ENCODE measurements at places on chromosomes 2 and 18.

DNA sequence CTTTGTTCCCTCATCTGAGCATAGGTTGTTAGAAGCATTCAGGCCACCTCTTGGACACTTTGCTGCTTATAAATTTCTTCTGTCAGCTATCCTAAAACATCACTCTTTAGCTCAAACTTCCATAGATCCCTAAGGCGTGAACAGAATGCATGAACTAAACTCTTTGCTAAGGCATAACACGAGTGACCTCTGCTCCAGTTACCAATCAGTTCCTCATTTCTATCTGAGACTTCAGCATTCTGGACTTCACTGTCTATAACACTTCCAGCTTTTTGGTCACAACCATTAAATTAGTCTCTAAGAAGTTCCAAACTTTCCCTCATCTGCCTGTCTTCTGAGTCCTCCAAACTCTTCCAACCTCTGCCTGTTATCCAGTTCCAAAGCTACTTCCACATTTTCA lies 8.3 kb upstream of the VWA3B start:
- DNase-seq, result no peak

DNA sequence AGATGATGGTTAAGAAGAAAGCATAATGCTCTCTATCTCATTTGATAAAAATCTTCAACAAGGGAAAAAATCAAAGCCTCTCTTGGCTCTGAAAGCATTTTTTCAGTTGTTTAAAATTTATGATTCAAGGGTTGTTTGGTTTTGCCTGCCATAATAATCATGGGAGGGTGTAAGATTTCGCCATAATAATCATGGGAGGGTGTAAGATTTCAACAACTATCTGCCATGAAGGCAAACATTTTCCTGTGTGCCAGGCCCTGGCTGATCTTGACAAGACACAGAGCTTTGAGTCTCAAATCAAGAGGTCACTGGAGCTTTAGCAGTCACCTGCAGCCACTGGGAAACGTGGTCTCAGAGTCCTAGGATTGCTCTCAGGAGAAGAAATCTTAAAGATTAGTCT lies 175.1 kb upstream of the PIEZO2 start:
- no peak for DNase-seq

GRCh38 chr2:33072614-33073013 lies 125.9 kb downstream of the LTBP1 start:
- DNase-seq, result no peak

DNA sequence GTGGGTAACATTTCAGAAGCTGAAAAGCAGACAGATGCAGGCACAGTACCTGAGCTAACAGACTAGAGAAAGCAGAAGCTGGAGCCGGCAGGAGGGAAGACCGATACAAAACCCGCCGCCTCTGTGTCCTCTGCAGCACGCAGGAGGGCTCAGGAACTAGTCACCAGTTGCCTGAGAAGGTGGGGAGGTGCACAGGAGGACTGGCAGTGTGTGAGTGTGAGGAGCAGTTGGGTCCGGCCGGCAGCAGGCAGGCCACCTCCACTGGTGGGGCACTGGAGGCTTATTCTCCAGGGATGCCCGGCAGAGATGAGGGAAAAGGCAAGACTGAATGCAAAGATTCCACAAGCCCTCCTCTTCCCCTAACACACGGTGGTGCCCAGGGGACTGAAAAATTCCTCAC lies 18.2 kb downstream of the ERCC3 start:
- DNase-seq, result no peak

GRCh38 chr18:52822160-52822559 lies 482.2 kb downstream of the DCC start:
- DNase-seq, result no peak

- no peak for DNase-seq
These were observed 255.3 kb downstream of the BCL11A start for GRCh38 chr2:60298006-60298696.

DNA sequence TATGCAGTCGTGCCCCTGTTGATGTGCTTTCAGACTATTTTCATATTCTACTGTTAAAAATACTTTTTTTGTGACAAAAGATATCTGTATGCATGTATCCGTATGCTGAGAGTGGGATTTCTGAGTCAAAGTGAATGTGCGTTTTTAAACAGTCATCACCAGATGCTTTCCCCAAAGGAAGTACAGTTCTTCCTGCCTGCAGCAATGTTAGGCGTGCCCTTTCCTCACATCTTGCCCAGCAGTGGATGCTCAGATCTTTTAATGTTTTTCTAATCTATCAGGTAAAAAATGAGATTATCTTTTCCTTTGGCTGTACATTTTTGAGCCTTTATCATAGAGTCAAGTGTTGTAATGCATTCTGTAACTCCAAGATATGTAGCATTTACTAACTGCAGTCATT lies 111.7 kb downstream of the PTPRM start:
- DNase-seq, result no peak

DNA sequence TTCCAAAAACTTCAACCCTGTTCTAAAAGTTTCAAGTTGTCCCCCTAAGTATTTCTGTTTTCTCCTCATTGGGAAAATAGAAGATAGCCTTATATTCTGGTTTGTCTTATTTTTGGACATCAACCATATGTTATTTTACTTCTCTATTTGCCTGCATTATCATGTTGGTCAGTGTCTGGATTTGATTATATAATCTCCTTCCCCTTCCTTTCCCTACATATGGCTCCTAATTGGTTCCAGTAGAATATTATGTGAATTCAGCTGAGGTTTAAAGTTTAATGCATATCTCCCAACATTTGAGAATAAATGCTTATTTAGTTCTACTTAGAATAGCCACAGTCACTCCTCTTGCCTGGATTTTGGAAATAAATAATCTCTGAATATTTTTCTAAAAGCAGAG lies 66.9 kb downstream of the OXER1 start:
- no peak for DNase-seq
